G401 (cell line): ENCODE measurements at places on chromosomes 13 and 19. TPM values are rescaled to one million over a fixed set of nuclear protein-coding genes. Genes with fewer than 3 reads are reported as not detected.

The KCNJ14 gene
- total RNA-seq = 0.31 TPM in 1 of 2 replicates, not detected in the other

The ZNRF4 gene
- total RNA-seq = not detected in 2 replicates

The TEKTIP1 gene
- not detected in 2 replicates for total RNA-seq

DNA sequence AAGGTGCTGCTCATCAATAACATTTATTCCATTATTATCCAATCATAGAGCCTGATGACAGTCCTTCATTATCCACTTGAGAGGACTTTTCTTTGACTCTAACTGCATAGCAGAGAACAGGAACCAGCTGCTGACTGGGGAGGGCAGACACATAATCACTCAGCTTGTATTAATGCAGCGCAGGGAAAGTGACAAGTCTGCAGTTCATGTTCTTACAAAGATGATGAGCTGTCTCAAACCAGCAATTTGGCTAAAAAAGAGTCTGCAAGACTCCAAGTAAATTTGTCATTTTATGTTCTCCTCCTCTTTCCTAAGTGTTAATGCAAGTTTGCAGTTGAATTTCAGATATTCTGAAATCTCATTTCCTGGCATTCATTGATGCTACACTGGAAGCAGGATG is 40.0 kb upstream of the CBY2 start:
- no peak for DNase-seq

DNA sequence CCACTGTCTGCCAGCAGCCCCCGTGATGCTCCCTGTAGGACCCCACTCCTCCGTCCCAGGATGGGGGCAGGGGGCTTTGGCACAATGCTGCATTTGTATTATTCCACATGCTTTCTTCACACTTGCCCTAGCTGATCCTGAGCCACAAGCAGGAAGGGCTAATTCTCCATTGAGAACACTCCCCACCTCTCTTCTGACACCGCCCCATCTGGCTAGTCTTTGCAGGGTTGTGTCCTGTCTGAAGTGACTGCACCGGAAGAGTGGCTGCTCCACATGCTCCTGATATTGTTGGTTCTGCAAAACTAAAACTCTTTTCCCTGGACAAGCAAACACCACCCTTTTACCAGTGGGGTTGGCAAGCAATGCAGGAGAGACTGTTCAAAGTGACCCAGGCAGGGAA is 18.0 kb downstream of the ZNF574 start:
- DNase-seq = no peak

GRCh38 chr13:83819156-83819555 is 63.1 kb downstream of the SLITRK1 start:
- DNase-seq = no peak
